ENCODE measurements at places on chromosomes 7 and 10. TPM values are rescaled to one million over a fixed set of nuclear protein-coding genes. Genes with fewer than 3 reads are reported as not detected.

NXPH1 gene
- not detected for total RNA-seq

CTAGE8 gene
- total RNA-seq: not detected

CFAP69 gene
- 17.4 TPM for total RNA-seq

SCART1 gene
- total RNA-seq: 3.9 TPM

CUBN gene
- 9.5 TPM for total RNA-seq

SPAG6 gene
- total RNA-seq: 3.9 TPM

AGBL3 gene
- 1.3 TPM for total RNA-seq

ACTL6B gene
- not detected for total RNA-seq

SPDYE9 gene
- 0.14 TPM for total RNA-seq

EPHA1 gene
- not detected for total RNA-seq

ZFAND4 gene
- total RNA-seq: 22.5 TPM

DNA sequence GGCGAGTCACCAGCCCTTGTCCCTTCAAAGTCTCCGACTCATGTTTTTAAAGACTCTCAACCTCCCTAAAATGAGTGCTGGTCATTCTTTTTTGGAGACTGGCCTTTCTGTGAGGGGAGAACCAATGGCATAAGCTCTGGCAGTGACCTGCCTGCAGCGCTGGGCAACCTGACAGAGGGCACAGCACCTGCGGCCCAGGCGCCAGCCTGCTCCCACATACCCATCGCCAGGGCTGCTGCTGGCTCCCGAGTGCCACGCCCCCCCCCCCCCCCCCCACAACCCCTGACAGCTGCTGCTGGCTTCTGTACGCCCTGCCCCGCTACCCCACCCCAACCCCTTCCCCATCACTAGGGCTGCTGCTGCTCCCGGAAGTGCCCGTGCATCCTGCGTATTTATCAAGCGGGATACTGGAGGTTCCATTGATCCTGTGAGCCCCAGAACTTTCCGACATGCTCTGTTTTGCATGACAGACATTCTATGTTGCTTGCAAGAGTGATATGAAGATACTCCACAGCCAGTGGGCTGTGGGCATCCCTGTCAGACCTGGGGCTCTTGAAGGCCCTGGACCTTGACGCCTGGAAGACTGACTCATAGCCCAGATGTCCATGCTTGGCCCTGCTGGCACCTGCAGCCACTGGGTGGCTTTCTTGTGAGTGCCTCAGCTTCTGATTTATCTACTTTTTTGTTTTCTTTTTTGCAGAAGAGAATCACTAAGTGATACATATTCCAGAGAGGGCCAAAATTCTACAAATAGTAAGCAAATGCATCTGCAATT is 243.9 kb downstream of the ZMYND11 start:
- no peak for DNase-seq

- no peak for DNase-seq
These were observed 76.6 kb upstream of the HGF start for GRCh38 chr7:81846398-81846797.

DNA sequence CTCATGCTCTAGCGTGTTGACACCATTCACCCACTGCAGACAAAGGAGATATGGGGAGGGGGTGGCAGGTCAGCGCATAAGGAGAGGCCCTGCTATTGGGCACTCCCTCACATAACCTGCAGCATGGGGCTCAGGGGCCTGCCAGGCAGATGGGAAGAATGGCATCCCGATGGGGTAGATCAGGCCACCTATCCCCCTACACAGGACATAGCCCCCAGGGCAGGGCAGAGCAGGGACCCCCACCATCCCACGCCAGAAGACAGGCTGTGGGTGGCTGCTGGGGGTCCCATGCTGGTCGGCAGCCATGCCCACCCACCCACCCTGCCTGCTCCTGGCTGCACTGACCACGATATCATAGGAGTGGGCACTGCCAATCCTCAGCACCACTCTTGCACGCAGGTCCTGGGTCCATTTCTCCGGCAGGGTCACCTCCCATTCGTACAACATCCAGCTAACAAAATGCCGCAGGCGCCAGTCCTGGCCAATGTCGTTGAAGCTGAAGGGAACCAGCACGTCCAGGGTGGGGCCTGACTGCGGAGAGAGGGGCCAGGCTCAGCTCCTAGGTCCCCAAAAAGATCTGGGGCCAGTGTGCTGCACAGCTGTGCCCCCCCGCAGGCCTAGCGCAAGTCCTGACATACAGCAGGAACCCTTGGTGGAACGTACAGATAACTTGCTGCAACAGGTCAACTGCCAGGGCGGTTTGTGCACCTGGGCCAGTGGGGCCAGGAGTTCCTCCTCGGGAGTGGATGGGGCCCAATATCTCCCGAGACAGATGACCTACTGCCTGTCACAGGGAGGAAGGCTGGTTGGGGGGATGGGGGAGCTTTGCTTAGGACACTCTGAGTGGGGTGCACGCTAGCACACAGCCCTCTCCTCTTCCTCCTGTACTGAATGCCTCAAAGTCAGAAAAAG is 45.9 kb upstream of the ZNF479 start:
- DNase-seq: no peak

DNA sequence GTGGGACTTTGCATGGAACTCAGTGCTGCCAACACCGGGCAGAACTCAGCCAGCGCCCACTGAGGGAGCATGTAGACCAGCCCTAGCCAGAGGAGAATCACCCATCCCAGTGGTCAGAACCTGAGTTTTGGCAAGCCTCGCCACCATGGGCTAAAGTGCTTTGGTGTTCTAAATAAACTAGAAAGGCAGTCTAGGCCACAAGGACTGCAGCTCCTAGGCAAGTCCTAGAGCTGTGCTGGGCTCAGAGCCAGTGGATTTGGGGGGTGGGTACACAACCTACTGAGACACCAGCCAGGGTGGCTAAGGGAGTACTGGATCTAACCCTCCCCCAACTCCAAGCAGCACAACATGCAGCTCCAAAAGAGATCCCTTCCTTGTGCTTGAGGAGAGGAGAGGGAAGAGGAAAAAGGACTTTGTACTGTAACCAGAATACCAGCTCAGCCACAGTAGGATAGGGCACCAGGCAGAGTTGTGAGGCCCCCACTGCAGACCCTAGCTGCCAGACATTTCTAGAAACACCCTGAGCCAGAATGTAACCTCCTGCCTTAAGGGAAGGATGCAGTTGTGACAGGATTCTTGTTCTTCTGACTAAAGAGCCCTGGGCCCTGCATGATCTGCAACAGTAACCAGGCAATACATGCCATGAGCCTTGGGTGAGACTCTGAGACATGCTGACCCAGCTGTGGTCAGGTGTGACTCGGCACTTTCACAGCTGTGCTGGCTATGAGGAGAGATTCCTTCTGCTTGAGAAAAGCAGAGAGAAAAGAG is 24.4 kb downstream of the GSDME start:
- no peak for DNase-seq

DNA sequence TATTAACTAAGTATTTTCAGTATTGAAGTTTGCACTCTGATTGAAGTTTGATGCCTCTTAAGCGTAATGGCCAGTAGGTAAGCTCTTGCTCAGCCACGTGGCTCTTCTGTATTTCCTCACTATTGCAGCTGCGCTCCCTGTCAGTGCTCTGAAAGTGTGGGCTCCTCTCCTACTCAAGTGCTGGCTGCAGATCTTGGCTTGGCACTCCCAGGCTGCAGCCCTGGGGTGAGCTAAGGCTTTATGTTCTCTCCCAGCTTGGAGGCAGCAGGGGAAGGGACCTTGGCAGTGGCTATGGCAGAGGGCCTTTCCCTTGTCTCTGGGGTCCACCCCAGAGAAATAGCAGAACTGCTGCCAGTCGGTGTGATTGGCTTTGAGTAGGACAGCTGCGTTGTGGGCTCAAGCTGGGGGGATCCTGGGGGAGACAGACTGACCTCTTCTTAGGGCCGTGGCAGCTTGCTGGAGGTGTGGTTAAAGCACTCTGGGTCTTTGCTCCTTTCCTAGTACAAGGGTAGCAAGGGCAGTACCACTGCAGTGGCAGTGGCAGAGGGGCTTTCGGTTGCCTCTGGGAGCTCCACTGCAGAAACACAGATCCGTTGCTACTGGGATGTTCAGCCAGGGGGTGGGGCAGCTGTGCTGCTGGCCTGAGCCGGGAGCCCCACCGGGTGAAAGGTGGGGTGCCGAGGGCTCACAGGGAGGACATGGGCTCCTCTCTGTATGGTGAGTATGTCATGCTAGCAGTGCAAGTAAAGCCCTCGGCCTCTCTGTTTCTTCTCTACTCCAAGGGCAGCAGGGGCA is 100.5 kb downstream of the GLCCI1 start:
- DNase-seq: no peak

- DNase-seq: no peak
These were observed 266.0 kb upstream of the PITRM1 start for GRCh38 chr10:3438606-3439005.

DNA sequence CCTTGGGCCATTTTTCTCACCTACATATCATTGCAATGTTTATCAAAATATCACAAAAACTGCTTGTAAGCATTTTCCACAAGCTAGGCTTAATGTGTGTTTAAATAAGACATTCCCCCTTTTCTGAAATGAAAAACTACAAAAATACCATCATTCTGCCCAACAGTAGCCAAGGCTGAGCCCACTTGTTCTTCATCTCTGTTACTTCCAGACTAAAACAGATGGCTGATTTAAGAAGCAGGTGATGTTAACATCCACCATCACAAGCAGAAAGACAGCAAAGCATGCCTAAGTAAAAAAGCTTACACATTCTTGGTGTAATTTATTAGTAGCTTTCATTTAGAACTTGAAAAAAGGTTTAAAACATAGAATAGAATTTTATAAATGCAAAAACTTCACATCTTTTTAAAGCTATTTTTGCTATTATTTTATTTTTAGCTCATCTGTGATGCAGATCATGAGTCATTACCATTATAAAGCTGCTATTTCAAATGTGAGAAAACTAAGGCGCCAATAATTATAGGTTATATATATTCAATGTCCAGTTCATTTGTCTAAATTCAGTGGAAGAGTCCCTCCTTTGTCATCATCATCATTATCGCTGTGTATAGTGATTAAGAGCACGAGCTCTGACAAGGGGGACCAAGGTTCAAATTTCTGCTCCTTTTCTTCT is 109.4 kb downstream of the RELN start:
- DNase-seq: no peak

DNA sequence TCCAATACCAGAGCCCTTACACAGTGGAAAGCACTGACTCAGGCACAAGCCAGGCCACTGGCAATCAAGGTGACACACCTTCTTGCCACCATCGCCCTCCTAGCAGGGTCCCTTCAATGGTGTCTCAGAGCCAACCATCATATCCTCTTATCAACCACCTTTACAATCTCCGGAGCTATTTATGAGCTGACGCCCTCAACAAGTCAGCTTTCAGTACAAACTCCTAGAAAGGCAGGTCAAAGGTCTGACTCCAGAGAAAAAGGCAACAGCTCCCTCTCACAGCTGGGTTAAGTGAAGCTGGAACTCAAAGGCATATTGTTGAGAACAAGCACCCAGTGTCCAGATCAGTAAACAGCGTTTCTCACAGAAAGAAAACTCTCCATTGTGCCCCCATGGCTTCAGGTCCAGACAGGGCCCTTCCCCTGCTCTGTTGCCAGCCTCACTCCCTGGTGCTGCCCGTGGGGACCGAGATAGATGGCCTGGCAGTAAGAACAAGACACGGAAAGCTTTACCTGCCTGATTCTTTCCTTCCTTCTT is 2.4 kb downstream of the ZNF3 start:
- no peak for DNase-seq

- DNase-seq: no peak
These were observed 223.6 kb upstream of the KMT2E start for GRCh38 chr7:104790440-104790839.

DNA sequence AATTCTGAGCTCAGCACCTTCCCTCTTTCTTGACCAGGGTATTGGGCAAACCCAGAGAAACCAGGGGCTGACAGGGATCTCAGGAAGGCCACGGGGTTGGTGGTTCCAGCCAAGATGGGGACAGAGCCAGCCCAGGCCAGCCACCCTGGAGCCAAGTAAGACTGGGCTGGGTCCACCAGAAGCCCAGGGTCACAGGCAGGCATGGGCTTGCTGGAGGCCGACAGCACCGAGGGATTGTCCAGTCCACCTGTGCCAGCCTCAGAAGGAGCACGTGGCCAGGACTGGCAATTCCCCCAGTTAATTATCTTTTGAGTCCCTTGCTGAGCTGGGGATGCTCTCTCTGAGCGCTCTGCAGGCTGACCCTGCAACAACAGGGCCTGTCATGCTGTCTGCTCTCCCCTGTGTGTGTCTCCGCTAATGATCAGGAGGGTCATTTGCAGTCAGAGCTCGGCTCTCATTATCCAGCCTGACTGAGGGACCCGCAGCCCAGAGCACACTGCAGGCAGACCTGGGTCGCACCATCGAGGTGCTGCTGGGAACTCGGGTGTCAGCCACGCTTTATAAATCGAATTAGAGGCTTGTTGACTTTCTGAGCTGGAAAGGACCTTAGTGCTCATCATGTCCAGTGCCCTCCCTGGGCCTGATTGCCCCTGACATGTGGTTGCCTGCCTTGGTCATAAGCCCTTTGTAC is 69.5 kb upstream of the PPIF start:
- no peak for DNase-seq

GRCh38 chr10:128518000-128518399 is 391.8 kb upstream of the MKI67 start:
- DNase-seq: no peak

GRCh38 chr10:91354166-91355075 is 55.7 kb upstream of the HECTD2 start:
- no peak for DNase-seq

GRCh38 chr10:132666705-132667341 is 119.1 kb downstream of the NKX6-2 start:
- no peak for DNase-seq

GRCh38 chr7:137007001-137007694 is 138.7 kb downstream of the CHRM2 start:
- no peak for DNase-seq

DNA sequence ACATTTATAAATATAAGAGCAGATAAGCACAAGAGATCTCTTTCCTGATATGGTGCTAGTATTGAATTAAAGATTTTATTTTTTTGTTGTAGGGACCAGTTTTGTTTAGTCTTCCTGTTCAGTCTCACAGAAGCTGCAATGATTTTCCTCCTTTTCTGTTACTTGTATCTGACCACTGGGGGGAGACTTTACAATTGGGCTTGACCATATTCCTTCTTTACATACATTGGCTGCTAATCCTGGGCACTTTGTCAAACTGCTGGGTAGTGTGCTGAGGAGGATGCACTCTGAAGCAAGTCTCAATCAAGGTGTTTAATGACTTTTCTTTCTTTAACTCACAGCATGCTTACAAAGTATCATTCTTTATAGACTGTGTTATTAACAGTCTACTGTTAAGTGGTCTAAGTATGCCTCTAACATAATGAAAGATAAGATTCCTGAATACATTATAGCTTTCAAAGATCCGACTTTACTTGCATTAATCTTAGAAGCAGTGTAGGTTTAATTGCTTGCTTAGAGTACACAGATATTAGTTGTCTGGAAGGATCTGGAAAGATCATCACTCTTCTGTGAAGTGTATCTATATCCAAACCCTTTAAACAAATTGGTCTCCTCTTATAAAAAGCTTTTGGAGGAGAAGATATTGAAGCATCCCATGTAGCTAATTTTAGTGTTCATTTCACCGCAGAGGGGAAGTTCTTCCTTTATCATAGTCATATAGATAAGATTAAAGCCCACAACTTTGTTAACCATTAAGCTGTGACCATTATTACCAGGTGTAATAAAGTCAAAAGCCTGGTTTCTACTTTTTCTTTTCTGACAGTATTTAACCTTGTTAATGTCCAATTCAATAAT is 3.1 kb downstream of the PALS2 start:
- no peak for DNase-seq

GRCh38 chr7:54987772-54988171 is 31.0 kb upstream of the EGFR start:
- DNase-seq: no peak
